ENCODE measurements at places on chromosomes 6 and 20. TPM values are rescaled to one million over a fixed set of nuclear protein-coding genes. Genes with fewer than 3 reads are reported as not detected.

- DNase-seq = no peak
- no peaks in the 10 kb centered on the region for H3K4me1 ChIP-seq
- H3K27ac ChIP-seq = no peak overlapping the region
- H3K4me3 ChIP-seq = no peak overlapping the region
- no peaks in the 10 kb centered on the region for H3K36me3 ChIP-seq
These were observed 157.8 kb upstream of the TSHZ2 start for GRCh38 chr20:52814371-52814770.

- no peak for DNase-seq
- H3K36me3 ChIP-seq = no peaks in the 10 kb centered on the region
- H3K4me1 ChIP-seq = no peaks in the 10 kb centered on the region
- H3K27me3 ChIP-seq = no peaks in the 10 kb centered on the region
- H3K27ac ChIP-seq = no peak overlapping the region
These were observed 40.6 kb upstream of the NKX2-2 start for GRCh38 chr20:21554376-21554890.

TP53TG5 gene
- 0.66 TPM for total RNA-seq

GRCh38 chr6:11869672-11870340 is 91.2 kb upstream of the ADTRP start:
- peak; percentile 51 for DNase-seq
- H3K36me3 ChIP-seq = no peaks in the 10 kb centered on the region
- no peaks in the 10 kb centered on the region for H3K27me3 ChIP-seq

APCDD1L gene
- 1.7 TPM for total RNA-seq

DNA sequence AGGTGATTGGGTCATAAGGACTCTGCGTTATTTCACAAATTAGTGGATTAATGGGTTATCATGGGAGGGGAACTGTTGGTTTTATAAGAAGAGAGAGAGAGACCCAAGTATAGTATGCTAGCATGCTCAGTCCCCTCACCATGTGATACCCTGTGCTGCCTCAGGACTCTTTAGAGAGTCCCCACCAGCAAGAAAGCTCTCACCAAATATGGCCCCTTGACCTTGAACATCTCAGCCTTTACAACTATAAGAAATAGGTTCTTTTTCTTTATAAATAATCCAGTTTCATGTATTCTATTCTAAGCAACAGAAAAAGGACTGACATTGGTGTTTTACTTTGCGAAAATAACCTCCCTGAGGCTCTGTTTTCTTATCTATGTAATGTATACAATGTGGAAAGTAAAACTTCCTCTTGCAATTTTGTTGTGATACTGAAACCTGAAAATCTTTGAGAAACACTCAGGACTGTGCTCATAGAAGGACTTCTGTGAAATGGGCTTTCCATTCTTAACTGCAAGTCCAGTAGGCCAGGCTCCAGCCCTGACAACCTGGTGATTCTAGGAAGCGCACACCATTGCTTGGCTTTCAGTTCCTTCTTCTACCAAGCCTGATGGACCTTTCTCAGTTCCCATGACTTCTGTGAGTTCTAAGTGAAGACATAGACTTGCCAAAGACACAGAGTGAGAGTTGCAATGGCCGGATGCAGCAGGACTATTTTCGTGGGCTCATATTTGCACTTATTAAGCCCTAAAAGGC is 21.9 kb downstream of the SIRPD start:
- no peaks in the 10 kb centered on the region for H3K4me1 ChIP-seq
- no peak overlapping the region for H3K27ac ChIP-seq

DNA sequence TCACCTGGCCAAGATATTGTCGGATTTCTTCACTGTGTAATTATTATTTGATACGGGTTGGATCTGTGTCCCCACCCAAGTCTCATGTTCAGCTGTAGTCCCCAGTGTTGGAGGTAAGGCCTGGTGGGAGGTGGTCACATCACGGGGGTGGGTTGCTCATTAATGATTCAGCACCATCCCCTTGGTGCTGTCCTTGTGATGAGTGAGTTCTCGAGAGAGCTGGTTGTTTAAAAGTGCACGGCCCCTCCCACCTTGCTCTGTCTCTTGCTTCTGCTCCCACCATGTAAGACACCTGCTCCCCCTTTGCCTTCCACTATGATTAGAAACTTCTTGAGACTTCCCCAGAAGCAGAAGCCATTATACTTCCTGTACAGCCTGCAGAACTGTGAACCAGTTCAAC is 173.9 kb upstream of the PMEPA1 start:
- no peak overlapping the region for H3K4me3 ChIP-seq
- no peaks in the 10 kb centered on the region for H3K4me1 ChIP-seq
- DNase-seq = no peak

GRCh38 chr6:18595774-18596530 is 208.8 kb downstream of the RNF144B start:
- H3K4me3 ChIP-seq = peak overlapping the region; percentile 11
- peak overlapping the region; percentile 76 for H3K27ac ChIP-seq
- H3K27me3 ChIP-seq = no peaks in the 10 kb centered on the region
- DNase-seq = no peak
- H3K36me3 ChIP-seq = no peaks in the 10 kb centered on the region
- no peaks in the 10 kb centered on the region for H3K4me1 ChIP-seq

GRCh38 chr20:1895674-1896483 is 672 bp downstream of the SIRPA start:
- no peaks in the 10 kb centered on the region for H3K27me3 ChIP-seq
- H3K4me3 ChIP-seq = peak overlapping the region; percentile 92
- no peaks in the 10 kb centered on the region for H3K36me3 ChIP-seq

GRCh38 chr6:87164506-87164905 is 9.1 kb downstream of the ZNF292 start:
- H3K4me3 ChIP-seq = no peak overlapping the region
- H3K27me3 ChIP-seq = no peaks in the 10 kb centered on the region
- H3K27ac ChIP-seq = no peak overlapping the region
- no peaks in the 10 kb centered on the region for H3K36me3 ChIP-seq
- DNase-seq = no peak
